ENCODE measurements at places on chromosomes 2 and 18. TPM values are rescaled to one million over a fixed set of nuclear protein-coding genes. Genes with fewer than 3 reads are reported as not detected.

DNA sequence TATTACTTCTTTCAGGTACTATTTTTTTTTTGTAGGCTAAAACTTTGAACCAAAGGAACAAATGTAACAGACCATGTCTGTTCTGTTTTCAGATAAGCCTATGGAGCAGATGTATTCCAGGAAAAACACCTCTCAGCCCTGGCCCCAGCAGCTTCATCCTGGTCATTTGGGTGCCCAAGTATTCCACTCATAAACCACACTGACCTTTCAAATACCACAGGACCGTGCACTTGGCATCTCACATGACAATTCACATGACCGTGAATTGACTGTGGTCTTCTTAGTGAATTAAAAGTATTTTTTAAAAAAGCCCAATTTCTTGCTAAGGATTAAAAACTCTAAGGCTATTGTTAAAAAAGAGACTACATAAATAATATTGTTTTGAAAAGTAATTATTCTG is 50.2 kb downstream of the SMIM21 start:
- no peak for DNase-seq

DNA sequence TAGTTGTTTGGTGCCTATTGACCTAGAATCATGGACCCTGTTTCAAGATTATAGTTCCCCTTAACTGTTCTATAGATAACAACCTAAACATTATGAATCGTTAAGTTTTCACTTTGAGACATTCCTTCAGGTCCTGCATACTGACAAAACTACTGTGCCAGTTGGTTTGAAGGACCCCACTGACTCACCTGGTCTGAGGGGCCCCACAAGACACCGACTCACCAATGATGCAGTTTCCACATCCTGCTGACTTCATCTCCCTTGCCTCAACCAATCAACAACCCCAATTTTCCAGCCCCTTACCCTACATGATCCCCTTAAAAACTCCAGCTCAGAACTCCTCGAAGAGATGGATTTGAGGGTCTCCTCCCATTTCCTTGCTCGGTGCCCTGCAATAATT is 89.6 kb upstream of the CCDC141 start:
- no peak for DNase-seq

- DNase-seq, result no peak
Measured at GRCh38 chr2:159600752-159601151, 15.6 kb downstream of the BAZ2B start.

GRCh38 chr18:61285777-61286176 is 47.5 kb upstream of the CDH20 start:
- DNase-seq, result no peak

GRCh38 chr2:222318026-222318711 is 19.4 kb upstream of the PAX3 start:
- DNase-seq, result peak; percentile 92

DNA sequence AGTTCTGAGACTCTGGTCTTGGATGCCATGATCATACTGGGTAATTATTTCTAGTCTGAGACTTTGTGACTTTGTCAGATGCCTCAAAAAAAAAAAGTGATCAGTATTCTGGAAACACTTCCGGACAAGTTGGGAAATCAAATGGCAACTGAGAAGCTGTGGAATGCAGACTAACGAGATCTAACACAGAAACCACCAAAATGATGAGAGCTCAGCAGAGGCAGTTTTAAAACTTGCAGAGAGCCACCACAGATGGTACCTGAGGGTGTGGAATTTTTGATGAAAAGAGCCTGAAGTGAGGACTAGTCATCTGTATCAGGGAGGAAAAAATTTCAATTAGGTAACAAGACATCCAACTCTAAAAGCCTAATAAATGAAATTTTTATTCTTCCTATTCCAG is 5.5 kb upstream of the GPR75 start:
- no peak for DNase-seq

DNA sequence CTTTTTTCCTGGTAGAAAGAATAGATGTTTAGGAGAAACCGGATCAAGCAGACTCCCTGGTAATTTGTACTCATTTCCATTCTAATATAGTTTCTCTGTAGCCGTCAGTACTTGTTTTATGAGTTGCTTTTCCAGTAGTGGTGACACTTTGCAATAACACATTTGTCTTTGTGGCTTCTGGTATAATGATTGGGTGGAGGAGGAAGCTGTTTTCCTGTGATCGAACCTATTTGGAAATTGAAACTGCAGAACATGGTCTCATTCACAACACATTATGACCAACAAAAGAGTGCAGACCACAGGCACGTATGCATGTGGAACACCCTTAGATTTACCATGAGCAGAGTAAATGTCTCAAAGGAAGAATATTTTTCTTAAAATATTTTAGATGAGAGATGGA is 7.6 kb upstream of the SERPINB12 start:
- DNase-seq, result no peak

DNA sequence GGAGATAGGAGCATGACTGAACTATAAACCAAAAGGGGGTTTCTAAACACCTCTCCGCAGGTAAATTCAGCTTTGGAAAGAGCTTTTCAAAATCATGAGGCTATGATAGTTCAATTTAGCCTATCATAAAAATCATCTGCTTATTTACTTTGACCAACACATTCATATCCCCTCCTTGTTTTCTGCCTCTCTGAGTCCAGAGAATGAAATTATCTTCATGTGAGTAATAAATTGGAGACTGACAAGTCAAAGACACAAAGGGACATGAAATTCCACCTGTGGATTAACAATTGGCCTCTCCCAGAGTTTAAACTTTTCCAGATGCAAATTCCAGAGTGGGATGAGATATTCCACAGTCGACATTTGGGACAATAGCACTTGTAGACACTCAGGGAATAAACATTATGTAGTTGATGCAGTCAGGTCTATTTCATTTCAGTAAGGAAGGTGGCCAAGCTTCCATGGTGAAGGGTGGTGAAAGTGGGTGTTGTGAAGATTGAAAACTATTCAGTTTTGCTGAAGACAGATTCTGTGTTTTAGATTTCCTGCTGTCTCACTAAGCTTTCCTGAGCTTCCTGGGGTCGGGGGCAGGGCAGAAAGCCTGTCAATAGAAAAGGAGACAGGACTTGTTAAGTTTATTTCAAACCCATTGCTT is 84.7 kb downstream of the CDC42EP3 start:
- no peak for DNase-seq

DNA sequence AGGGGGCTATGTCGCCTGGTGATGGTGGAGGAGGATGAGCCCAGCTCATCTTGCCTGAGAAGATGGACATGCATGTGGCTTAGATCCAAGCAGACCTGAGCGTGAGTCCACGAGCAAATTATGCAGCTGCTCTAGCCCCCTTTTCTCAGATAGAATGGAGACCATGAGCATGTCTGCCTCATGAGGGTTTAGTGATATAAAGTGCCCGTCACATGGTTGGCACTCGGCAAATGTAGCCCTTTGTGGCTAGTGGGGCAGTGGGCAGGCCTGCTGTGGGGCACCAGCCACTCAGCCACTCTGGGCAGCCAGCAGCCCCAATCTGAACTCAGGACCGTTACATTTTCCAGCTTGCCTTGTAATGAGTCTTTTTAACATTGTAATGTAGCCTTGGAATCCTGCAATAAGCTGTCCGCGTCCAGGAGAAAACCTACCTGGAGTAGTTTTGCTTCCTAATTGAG is 92.1 kb upstream of the HS6ST1 start:
- no peak for DNase-seq

- DNase-seq, result no peak
Measured at GRCh38 chr18:10745219-10745618, 219.4 kb downstream of the NAPG start.

DNA sequence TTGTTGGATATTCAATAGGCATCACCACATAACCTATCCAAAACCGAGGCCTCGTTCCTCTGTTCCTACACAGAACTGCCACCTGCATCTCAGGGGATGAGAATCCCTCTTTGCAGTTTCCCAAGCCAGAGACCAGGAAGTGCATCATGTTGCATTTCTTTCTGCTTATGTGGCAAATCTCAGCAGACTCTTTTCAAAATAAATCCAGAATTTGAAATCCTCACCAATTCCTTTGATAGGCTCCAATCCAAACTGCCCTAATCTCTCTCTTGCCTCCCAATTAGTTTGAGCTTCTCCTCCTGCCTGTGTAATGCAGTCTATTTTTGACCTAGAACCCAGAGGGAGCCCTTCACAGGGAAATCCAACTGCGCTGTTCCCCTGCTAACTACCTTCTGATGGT is 215.5 kb downstream of the RNF144A start:
- DNase-seq, result no peak

- no peak for DNase-seq
Measured at GRCh38 chr2:40470822-40471813, 19.2 kb upstream of the SLC8A1 start.

GRCh38 chr2:17892770-17893534 is 14.5 kb downstream of the KCNS3 start:
- DNase-seq, result no peak

- DNase-seq, result no peak
Measured at GRCh38 chr18:35117951-35118411, 76.8 kb downstream of the MAPRE2 start.

GRCh38 chr2:145374165-145374564 is 854.2 kb upstream of the ZEB2 start:
- no peak for DNase-seq

GRCh38 chr2:229596796-229597195 is 117.6 kb downstream of the DNER start:
- no peak for DNase-seq

Gene LRRTM4
- total RNA-seq, result 5.7 TPM

Gene POTEJ
- not detected for total RNA-seq

Gene FASTKD2
- 56.5 TPM for total RNA-seq

Gene BCL11A
- total RNA-seq, result 30.5 TPM

Gene GCKR
- 0.07 TPM for total RNA-seq

Gene NETO1
- total RNA-seq, result 15.9 TPM
